Ammon's horn (tissue), 1 donor: ENCODE measurements at places on chromosomes 6 and 20.

- peak; percentile 60 for DNase-seq
These were observed 48.4 kb downstream of the EZR start for GRCh38 chr6:158770533-158771330.

- no peak for DNase-seq
These were observed 141.2 kb upstream of the HCRTR2 start for GRCh38 chr6:55033016-55033546.

DNA sequence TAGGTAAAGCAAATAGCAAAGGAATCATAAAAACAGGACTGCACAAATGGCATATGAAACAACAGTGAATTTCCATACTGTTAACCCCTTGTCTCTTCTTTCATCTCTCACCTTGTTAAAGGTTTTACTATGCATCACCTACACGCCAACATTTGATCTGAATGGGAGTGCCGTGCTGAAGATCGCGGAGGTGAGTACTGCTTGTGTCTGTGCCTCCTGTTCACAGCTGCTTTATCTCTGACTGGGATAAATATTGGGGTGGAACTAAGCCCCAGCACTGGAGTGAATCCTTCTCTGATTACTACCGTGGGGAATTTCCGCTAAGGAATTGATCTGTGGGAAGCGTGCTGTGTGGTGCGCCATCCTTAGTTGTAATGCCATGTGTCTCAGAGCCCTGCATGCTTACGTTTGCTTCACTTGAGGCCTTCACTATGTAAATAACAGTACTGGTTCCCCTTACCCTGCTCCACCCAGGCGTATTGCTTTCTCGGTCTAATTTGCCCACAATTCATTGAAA lies 11.4 kb upstream of the PBOV1 start:
- DNase-seq, result no peak

DNA sequence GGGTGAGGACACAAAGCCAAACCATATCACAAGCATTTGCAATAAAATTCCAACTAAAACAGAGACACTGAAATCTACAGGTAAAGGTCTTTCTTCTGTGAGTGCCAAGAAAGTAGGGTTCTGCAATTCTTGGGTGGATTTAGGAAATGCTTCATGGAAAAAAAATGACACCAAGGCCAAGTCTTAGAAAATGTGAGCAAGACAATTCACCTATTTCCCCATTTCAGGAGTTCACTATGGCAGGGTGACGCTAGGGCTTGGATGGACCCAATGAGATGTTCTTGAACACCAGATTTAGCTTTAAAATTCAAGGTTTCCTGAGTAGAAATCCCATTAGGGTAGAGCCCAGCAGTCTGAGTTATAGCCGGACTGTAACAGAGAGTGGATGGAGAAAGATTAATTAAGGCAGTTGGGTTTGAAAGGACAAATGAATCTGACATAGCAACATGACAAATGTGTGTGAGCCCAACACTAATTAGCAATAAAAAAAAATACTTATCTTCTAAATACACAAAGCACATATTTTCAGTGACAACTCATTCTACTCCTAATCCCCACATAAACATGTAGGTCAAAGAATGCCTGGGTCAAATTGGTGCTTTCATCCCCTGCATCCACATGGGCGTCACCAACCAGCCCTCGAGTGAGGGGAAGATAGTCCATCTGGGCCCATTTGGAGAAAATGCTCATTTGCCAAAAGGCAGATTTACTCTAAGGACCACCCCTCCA lies 180.4 kb upstream of the JARID2 start:
- DNase-seq, result no peak

DNA sequence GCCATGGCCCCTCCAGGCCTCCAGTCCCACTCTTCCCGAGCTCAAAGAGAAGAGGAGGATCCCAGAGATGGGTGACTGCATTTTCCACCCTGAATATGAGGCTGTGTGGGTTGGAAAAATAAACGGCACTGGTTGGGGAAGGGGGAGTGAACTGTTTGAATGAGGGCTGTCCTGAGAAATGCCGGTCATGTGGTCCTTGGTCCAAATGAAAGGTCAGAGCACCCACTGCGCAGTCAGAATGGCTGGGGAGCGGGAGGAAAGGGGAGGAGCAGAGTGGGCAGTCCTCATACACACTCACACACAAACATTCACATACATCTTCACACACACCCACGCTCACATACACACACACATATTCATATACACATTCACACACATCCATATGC lies 83.1 kb downstream of the MRPL14 start:
- DNase-seq, result no peak

DNA sequence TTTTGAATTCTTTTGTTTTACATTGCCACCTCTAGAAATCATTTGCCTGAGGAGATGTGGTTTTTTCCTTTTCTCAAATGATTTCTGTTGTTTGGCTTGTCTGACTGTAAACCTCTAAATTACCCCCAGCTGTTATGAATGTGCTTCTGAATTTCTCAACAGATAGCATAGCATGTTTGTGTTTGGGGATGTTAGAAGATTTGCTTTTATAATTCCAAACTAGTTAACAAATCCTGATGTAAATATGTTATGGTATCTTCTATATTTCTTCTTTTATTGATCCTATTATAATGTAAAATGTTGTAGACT lies 31.6 kb upstream of the EZR start:
- no peak for DNase-seq

DNA sequence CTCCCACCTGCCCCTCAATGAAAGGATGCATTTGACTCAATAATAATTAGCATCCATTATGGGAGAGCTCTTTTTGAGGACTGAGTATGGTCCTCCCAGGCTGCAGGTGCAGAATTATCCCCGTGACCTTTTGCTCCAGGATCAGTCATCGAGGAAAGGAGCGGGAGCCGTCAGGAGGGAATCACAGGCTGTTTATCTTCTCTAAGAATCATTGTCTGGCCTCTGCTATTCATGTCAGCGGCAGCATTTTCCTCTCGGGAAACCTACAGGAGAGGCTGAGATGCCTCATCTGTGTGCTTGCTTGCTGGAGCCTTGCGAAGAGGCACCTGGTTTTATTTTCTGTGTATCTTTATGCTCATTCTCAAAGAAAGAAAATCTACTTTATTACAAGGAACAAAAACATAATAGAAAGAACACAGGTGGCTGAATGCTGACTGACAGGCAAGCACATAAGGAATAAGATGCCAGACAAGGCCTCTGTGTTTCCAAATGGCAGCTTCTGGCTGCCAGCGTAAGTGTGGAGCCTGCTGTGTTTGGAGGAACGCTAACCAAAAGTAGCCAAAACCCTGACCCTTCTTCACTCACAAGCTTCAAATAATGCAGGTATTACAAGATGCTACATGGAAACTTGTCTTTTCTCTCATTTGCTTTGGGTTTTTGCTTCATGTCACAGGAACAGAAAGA lies 539.1 kb upstream of the MARCKS start:
- peak; percentile 9 for DNase-seq

DNA sequence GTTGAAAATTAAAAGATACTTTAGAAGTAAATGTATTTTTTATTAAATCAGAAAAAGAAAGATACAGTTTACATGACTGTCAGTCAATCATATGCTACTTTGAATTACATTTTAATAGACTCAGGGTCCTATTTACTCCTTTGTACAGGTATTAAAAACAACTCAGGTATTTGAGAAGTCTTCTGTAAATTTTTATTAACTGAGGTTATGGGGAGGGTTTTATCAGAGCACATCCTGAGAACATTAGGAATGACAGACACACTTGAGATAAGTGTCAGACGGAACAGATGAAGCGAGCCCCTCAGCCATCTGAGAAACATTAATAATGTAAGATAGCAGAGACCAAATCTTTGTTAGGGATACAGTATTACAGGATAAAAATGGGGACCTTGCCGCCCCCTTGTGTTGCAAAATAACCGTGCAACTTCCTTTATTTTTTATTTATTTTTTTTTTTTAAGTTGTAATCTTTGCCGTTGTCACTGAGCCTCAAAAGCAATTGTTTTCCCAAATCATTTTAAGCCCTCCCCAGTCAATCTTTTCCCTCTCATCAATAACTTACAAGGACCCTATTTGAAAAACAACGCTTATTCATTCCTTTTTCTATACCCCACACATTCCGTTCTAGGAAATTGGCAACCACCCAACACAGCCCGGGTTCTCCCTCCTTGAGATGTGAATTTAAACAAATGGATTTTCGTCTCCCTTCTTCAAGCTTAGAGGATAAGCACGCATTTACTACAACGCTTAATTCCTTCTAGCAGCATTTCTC lies 126.7 kb downstream of the BCAS1 start:
- DNase-seq, result no peak

DNA sequence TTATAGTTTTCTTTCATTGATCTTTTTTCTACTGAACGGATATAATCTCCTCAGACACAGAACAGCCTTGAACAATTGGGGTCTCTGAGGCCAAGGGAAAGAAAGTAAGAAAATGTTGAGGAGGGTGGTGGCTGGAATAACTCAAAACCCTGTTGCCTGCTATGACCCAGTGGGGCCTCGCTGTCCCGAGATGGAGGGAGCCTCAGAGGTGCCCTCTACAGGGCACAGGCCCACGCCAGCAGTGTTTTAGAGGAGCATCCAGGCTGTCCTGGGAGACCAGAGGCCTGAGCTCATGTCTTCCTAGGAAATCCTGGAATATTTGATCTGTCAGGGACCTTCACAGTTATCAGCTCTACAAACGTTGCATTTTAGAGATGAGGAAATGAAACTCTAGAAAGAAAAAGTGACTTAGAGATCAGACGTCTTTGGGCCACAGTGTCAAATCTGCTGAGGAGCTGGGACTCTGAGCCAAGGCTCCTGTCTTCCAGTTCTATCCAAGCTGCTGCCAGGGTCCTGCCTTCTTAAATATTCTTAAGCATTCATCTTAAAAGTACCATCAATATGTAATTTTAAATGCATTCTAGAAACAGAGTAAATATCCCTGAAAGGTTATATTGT lies 26.3 kb downstream of the ALDH5A1 start:
- no peak for DNase-seq

- DNase-seq, result no peak
These were observed 220.6 kb upstream of the TSHZ2 start for GRCh38 chr20:52751571-52751970.

- DNase-seq, result no peak
These were observed 63.2 kb upstream of the TBC1D7 start for GRCh38 chr6:13391537-13391936.

DNA sequence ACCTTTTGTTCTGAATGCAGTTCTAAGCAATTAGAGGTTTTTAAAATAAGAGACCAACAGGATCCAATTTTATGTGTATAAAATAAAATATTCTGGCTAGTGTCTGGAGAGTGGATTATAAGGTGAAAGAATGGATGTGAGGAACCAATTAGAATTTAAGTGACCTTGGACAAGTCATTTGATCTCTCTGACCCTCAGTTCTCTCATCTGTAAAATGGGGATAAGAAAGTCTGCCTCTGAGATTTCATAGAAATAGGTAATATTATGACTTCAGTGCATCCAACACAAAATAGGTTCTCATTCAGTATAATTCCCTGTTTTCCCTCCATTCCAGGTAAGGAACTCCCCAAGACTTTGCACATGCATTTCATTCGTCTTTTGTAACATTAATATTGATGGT lies 18.9 kb downstream of the CASS4 start:
- no peak for DNase-seq

DNA sequence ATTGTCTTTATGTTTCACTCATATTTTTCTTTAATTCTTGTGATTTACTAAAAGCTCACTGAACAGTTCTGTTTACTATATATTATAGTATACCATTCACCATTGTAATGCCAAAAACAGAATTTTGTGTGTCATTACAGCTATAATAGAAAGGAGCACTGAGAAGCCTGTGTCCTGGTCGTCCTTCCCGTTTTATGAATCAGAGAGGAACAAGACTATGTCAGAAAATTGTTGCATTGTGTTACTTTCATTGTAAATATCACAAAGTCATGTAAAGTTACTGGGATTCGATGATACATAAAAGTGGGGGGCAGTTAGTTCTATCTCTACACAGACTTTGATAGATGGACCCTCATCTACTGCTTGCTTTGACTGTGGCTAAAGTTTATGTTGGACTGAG lies 145.1 kb downstream of the QKI start:
- no peak for DNase-seq

- DNase-seq, result no peak
These were observed 4.8 kb upstream of the BCAS4 start for GRCh38 chr20:50789968-50790650.

DNA sequence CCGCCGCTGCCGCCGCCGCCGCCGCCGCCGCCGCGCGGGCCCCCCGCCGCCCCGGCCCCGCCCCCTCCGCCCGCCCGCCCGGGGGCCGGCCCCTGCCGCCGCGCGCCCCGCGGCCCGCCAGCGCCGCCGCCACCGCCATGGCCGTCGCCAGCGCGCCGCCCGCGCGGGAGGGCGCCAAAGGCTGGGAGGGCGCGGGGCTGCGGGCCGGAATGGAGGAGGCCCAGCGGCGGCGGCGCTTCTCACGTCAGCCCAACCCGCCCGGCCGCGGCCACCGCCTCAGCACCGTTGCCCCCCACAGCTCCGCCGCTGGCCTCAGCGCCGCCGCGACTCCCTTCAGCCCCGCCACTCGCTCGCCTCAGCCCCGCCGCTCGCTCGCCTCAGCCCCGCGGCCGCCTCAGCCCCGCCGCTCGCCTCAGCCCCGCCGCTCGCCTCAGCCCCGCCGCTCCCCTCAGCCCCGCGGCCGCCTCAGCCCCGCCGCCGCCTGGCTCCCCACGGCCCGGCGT lies 258 bp downstream of the PHF10 start:
- DNase-seq, result peak; percentile 51

DNA sequence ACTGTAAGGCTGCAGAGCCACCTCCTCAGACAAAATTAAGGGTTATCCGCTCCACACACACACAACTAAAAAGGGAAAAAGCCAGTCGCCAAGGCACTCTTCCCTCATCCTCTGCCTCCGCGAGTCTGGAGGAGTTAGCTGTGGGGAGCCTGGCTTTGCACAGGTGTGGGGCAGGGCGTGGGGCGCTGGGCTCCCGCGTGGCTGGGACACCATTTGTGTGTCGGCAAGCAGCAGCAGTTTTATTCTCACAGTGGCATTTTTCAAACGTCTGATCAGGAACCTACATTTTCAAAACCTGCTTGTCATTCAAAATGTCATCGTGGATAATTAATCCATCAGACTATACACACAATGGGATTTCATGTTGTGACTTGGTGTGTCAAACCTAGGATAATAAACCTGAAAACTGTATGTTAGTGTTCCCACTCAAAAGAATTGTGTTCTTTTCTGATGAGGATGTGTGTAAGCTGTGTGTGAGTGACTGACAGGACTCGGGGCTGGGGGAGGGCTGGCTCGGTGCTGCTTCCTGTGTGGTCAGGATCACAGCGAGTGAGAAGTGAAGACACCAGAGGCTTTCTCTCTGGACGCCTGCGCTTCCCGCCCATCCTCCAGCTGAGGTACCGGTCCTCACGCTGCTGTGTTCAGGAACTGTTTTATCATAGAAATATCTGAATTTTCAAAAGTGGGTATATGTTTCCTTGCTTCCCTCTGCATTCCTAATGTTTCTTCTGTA lies 83.1 kb downstream of the IRF4 start:
- peak; percentile 51 for DNase-seq

GRCh38 chr6:28985462-28986164 lies 19.5 kb downstream of the ZNF311 start:
- peak; percentile 93 for DNase-seq
